ENCODE measurements at places on chromosomes 5 and 9. TPM values are rescaled to one million over a fixed set of nuclear protein-coding genes. Genes with fewer than 3 reads are reported as not detected.

DNA sequence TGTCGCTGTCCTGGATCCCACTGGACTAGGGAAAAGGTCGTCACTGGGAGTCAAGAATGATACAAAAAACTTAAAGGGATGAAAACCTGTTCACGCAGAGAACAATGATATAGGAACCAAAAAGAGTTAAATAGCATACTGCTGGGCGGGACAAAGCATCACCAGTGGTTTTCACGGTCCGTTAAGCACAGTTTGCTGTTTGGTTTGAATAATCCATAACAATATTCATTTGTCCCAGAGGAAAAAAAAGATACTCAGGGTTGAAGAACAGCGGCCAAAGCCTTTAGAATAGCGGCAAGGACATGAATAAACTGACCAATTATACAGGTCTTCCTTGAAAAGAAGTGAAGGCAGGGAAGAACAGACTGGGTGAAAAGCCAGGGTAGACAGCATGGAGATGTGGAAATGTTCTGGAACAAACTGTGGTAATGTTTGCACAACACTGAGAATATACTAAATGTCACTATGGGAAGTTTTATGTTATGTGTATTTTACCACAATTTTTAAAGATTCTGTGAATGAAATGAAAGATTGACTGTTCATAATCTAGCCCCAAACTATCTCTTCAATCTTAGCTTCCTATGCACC lies 60.8 kb downstream of the MTMR12 start:
- no peak for DNase-seq

- no peak for DNase-seq
Measured at GRCh38 chr5:76849419-76850291, at the start of gene S100Z. Gene S100Z, plus strand, starts transcription at chr5:76850014. Its CDS starts 25,346 bp downstream, at chr5:76875360.

GRCh38 chr5:168176941-168177340 lies 114.5 kb upstream of the WWC1 start:
- no peak for DNase-seq

DNA sequence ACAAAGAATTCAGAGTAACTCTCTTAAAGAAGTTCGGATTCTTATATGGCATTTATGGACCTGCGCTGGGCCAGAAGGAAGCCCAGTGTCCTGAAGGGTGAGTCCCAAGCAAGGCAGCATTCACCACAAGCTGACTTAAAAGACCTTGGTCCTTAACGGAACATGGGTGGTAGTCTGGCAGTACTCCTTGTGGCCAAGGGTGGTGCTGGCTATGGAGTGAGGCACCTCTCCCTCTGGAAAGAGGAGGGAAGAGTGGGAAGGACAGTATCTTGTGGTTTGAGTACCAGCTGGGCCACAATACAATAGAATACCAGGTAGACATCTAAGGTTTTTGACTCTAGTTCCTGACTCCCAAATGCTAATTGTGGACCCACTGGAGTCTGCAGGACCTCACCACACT lies 425.7 kb upstream of the CYLC2 start:
- no peak for DNase-seq

GRCh38 chr5:125595845-125596244 lies 827.4 kb upstream of the GRAMD2B start:
- no peak for DNase-seq

The PNPLA7 gene
- polyA plus RNA-seq, result 6.5 TPM

The GRXCR2 gene
- not detected for polyA plus RNA-seq

The HMCN2 gene
- polyA plus RNA-seq, result not detected

The PIP5KL1 gene
- 0.73 TPM for polyA plus RNA-seq

The FOXD4L3 gene
- polyA plus RNA-seq, result not detected

The TIMD4 gene
- polyA plus RNA-seq, result not detected

The TAF11L5 gene
- not detected for polyA plus RNA-seq
